ENCODE measurements at places on chromosomes 16 and 17.

DNA sequence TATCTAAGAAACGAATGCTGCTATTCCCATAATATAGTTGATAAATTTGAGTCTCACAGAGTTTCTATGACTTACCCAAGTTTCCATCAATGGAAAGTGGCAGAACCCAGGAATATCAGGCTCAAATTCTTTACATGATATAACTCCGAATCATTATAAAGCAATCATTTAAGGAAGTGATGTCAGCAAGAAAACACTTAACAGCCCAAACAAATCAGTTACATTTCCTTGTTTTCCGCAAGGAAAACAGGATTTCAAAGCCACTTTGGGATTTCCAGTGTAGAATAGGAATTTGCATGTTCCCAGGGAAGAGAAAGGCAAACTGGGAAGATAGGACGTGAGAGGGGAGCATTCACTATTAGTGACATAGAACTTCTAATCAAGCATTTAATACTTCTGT is 311.4 kb upstream of the GOT2 start:
- no peak for DNase-seq

- DNase-seq: no peak
These were observed 67.8 kb downstream of the ENGASE start for GRCh38 chr17:79142375-79142774.

DNA sequence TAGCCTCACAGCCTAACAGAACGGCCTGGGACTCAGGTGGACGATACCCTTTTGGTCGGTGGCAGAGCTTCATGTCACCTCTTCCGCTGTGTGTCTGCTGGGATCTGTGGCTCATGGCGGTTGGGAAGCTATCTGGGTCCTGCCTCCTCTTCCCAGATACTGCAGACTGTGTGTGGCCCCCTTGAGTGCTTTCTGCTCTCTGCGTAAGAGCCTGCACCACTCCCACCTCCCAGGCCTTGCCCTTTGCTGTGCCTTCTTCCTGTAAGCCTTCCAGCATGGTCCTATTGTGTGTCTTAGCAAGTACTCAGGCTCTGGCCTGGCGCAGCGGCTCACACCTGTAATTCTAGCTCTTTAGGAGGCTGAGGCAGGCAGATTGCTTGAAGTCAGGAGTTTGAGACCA is 17.5 kb upstream of the ADCY7 start:
- no peak for DNase-seq

GRCh38 chr16:77322757-77323156 is 112.1 kb downstream of the ADAMTS18 start:
- no peak for DNase-seq

GRCh38 chr16:73506568-73507056 is 458.7 kb upstream of the ZFHX3 start:
- DNase-seq: no peak

DNA sequence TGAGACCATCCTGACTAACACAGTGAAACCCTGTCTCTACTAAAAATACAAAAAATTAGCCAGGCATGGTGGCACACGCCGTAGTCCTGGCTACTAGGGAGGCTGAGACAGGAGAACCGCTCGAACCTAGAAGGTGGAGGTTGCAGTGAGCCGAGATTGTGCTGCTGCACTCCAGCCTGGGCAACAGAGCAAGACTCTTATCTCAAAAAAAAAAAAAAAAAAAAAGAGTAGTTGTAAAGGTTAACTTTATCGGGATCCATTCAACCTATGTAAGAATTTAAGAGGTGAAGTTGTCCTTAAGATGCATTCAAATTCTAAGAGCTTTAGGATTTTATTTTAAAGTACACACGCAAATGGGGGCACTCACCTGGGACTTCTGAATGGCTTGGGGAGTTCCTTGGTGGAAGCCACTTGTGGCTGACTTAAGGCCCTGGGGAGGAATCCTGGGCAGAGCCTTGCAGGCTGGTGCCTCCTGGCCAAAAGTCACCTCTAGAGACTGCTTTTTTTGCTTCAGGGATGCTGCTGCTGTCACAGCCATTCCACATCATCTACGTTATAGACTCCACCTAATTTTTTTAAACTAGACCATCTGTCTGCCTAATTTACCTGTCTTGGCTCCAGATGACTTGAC is 3.3 kb downstream of the CTCF start:
- no peak for DNase-seq

DNA sequence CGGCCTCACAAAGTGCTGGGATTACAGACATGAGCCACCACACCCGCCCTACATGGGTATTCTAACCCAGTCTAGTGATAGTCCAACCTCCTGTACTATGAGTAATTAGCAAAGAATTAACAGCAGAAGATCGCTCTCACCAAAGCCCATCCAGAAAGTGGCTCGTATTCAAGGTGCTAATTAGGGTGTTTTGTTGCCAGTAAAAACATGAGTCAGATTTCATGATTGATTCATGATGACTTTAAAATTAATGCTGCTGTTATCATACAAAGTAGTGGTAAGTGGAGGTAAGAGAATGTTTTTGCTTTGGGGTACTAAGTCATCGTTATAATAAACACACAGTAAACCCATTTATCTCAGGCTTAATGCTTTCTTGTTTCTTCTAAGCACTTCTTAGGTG is 428.8 kb downstream of the WWOX start:
- no peak for DNase-seq
